ENCODE measurements at places on chromosomes 2 and 18.

DNA sequence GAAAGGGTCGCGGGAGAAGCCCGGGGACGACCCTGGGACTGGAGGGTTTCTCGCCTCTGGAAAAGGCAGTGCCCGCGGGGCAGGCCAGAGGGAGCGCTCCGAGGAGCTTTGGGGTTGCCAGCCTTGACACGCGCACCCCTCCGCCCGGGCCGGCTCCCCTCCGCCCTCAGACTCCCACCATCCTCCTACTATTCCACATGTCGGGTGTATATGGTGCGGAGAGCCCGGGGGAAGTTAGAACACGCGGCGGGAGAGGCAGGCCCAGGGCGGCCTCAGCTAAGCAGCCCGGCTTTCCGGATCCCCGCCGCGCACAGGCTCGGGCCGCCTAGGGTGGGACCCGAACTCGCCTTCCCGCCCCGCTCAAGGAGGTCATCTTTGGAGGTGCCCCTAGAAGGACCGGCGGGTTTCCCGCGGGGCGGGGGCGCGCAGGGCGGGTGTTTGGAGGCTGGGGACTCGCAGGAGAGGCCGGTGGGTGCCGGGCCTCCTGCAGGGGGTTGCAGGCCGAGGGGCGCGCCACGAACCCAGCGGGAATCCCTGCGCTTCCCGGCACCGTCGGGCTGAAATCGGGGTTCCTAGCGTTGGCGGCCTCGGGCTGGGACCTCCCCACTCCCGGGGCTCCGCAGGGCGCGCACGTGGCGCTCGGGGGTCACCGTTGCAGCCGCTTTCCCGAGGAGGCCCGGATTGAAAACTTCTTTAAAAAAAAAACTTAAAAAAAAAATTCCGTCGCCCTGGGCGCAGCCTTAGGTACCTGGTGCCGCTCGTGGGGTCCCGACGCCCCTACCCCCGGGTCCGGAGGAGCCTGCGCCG lies 3.7 kb downstream of the NFATC1 start:
- DNase-seq, result no peak

- no peak for DNase-seq
These were observed 3.1 kb downstream of the PAIP2B start for GRCh38 chr2:71223767-71224333.

DNA sequence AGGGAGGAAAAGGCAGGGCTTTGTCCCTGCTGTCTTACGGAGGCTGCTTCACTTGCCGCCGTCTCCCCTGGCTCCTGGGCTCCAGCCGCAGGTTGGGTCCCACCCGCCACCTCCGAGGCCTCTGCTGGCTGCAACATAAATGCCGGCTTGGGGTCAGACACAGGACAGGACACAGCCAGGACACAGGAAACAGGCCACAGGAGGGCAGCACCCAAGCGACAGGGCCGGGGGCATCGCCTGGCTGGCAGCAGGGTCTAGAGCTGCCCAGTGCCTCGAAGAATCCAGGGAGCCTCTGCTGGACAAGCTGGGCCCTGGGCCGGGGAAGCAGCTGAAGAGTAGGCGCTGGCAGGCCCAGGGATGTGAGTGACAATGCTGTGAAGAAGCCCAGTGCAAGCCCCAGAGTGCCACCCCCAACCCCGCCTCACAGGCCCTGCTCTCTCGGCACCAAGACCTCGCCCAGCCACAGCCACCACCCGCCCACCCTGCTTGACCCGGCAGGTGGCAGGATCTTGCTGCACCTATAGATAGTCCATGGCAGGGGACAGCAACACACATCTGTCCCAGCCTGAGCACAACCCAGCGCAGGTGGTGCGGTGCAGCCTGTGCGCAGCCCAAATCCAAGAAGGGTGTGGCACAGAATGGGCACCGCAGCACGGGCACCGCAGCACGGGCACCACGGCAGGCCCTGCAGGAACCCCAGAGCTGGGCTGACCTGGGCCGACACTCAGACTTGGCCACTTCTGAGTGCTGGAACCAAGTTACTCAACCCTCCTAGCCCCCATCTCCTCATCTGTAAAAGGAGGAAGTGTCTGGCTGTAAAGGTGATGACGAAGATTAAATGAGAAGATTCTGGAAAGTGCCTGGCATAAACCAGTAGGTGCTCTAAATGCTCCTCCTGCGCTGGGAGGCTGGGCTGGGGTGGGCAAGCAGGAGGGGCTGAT lies 55.6 kb downstream of the BIN1 start:
- no peak for DNase-seq

DNA sequence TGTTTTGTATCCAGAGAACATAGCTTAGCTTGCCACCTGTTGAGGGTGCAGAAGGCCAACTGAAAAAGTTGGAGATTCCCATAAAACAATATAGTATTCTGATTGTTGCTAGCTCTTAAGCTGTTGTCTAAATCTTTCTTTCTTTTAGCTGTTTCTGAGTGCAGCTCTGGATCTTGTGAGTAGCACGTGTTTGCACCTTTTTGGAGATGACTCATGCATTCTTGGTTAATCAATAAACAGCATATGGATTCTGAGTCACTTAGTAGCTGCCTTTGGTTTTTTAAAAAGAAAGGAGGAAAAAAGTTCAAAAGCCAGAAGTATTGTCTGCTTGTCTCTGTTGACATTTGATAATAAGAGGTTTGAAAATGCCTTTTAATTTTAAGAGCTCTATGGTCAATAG lies 483.0 kb upstream of the FSIP2 start:
- no peak for DNase-seq

- no peak for DNase-seq
These were observed 342.3 kb downstream of the DCC start for GRCh38 chr18:52682260-52682659.

DNA sequence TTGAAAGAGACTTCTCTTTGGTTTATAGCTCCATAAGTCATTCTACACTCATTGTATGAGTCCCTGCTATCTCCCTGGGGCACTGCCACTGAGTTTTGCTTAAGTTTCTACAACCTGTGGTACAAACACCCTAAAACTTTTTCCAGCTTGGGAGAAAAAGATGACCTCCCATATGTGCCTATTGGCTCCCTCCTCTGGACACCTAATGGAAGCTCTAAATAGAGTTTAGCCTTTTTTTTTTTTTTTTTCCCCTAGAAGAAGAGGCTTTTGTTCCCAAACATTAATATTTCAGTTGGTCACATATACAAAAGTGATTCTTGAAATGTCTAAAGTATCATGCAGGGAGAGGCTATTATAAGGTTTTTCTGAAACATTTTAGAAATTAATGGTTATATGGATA lies 547.2 kb upstream of the TMEFF2 start:
- no peak for DNase-seq

- DNase-seq, result no peak
These were observed 79.3 kb upstream of the RNU4ATAC start for GRCh38 chr2:121451398-121451797.

- DNase-seq, result no peak
These were observed 488.7 kb upstream of the TCF4 start for GRCh38 chr18:56076723-56077122.

DNA sequence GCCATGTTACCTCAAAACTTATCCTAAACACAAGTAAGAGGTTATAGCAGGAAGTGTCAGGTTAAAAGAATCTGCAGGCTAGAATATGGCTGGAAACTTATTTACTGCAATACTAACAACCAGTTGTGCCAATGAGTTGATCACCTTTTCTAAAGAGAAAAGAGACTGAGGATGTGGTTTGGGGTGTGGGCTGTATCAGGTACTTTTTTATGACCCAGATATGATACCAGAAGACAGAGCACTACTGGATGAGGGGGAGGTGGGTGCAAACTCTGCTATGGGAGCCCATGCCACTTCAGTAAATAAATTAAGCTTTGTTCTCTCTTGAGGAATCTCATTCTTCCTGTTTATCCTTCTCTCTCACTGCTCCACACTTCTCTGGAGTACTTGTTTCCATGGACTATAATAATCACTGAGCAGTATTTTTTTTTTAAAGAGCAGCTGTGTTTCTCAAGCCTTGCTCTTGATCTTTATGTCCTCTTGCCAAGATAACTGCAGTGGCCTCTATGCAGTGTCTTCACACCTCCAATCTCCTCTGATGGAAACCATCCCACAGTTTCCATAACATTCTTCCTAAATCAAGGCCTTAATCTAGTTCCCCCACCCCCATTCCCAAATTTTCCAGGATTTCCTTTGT lies 51.2 kb upstream of the NOSTRIN start:
- DNase-seq, result no peak

DNA sequence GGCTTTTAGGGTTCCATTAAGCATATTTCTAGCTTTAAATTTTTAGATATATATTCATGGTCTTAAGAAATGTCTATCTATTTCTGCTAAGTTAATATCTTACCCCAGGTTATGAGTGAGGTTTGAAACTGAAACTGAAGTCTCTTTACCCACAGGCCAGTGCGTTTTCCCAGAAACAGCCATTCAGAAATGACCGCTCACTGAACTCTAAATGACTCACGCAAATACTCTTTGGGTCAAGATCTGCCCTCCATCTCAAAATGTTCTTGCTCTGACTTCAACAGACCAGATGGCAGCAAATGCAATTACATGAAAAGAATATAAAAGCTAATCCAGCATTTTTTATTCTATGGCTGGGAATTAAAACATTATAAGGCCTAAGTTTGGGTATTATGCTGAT lies 315.2 kb downstream of the TDRD15 start:
- no peak for DNase-seq

DNA sequence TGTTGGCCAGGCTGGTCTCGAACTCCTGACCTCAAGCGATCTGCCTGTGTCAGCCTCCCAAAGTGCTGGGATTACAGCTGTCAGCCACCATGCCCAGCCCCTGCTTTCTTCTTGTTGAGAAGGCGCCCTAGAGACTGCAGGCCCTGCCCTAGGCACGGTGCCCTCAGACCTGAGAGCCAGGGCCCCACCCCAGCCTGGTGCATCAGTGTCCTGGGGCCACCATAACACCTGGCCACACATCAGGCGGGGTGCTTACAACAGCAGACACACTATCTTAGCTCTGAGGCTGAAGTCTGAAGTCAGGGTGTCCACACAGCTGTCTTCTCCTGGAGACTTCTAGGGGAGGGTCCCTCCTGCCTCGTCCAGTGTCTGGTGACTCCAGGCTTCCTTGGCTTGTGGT lies 120.6 kb downstream of the NDUFA10 start:
- no peak for DNase-seq

- DNase-seq, result no peak
These were observed 36.2 kb downstream of the ZAP70 start for GRCh38 chr2:97749581-97749980.

GRCh38 chr2:241951316-241951700 lies 81.8 kb downstream of the RTP5 start:
- DNase-seq, result no peak

GRCh38 chr2:159968279-159968900 lies 94.0 kb downstream of the PLA2R1 start:
- DNase-seq, result no peak

All from stimulated activated CD8-positive, alpha-beta memory T cell treated with anti-CD3 and anti-CD28 coated beads, Interleukin-7, amount 100 ng/mL, for 1 hour (primary cell).